H7 (cell line): ENCODE measurements at places on chromosomes 3 and 15.

DNA sequence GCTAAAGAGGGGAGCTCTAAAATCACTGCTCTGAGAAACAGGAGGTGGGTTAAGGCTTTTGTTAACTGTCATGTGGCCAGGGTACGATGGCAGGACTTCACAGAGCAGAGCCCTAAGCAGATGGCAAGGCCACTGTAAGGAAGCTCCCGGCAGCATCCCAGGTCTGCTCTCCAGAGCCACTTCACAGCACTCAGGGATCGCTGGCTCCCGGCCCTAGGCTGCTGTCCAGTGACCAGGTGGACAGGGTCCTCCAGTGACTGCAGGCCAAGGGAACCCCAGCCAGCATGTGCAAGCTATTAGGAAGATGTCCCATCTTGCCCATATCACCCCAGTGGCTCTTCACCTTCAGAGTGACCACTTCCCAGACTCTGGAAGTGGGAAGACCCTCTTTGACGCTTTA, 10.4 kb downstream of the TMEM41A start:
- no peak for DNase-seq

- DNase-seq = no peak
Observed at GRCh38 chr15:30030345-30030744, 52.4 kb upstream of the GOLGA8J start.

DNA sequence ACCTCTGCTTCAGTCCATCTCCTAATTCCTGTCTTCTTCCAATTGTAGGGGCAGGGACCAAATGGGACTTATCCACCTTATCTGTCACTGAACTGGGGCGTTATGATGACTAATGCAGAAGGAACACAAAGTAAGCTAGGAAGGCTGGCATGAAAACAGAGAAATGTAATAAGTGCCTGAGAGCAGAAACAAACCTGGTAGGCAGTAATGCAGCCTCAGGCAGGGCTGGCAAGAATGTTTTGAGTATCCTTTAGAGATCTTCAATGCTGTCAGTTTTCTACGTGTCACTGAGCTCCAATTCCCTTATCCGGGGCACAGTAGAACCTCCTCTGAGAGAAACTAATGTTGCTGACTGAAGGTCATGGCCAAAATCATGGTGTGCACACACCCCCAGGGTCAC, 246.2 kb upstream of the TBL1XR1 start:
- DNase-seq = no peak

DNA sequence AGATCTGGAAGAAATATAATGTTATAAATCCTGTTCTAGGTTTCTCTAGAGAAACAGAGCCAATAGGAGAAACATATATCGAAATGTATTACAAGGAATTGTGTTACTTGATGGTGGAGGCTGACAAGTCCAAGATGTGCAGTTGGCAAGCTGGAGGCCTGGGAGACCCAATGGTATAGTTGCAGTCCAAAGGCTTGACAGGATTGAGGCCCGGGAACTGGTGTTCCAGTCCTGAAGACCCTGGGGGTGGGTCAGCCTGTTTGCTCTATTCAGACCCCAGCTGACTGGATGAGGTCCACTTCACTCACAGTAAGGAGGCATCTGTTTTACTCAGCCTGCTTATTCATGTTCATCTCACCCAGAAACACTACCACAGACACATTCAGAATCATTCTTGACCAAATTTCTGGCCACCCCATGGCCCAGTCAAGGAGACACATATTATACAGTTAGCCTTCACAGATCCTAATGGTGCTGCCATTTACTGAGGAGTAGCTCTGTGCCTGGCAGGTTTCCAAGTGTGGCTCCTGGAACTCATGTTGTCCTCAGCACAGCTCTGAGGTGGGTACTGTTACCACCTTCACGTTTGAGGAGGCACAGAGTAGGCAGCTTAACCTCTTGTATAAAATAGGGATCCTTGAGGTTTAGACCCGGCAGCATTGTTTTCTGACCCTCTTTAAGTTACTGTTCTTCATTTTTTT, 3.7 kb downstream of the TRAK1 start:
- no peak for DNase-seq

DNA sequence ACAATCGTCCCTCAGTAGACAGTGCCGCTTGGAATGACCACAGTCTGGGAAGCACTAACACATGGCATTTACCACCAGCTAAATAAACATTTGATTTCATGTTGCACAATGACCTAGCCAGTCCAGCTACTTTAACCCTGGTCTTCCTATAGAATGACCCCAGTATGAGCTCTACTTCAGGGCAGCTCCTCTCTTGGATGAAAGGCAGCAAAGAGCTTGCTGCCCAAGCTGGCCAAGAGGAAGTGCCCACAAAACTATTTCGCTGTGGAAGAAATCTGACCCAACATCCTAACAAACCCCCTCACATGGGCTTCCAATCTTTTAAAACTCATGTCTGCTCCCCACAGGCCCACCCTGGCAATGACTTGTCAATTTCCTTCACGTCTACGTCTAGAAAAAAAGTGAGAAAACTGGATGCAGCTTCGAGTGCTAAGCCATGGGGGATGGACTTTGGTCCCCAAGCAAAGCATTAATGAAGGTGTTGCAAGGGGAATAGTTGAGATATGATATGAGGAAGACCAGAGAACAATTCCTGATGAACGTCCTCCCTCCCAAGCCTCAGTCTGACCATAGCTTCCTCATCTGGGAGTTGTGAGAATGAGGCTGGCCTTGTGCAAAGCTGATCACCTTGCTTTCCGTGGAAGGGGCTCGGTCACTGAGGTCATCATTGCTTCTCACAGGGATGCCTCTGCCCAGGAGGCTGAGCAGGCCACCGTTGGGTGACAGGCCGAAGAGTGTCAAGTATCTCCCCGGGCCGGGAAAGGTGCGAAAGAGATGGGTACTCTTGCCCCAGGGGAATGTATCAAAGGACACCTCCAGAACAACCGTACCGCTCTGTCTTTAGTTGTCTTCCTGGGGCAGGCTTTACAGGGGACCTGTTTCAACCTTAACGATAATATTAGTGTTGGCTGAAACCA, 964 bp downstream of the SLC25A20 start:
- DNase-seq = no peak

DNA sequence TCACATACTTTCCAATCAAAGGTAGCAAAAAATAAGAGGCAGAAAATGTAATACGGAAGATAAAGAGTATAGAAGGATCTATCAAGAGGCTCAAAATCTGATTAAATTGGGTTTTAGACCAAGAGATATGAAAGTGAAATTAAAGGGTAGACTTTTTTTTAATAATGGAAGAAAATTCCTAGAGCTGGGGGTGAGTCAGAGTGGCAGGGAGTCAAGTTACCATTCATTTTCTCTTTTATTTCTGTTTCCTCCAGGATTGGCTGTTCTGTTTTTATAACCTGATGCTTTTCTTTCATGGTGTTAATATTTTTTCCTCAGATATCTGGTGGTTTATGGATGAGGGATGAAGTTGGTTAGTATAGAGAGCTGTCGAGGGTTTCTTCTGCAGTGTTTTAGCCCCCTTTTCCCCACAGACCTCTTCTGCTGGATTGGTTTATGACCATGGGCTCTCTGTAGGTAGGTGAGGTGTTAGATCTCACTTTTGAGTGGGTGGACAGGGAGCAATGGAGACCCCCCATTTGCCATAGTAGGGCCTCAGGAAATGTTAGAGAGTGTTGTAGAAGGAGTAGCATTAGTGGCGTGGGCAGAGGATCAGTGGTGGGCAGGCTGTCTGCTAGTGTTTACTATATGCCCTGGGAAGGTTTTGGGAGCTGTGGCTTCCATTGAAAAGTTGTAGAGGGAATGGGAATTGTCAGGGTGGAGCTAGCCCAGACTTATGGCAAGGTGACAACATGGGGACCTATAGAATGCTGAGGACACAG, 201.6 kb upstream of the GOLGA6L4 start:
- no peak for DNase-seq

DNA sequence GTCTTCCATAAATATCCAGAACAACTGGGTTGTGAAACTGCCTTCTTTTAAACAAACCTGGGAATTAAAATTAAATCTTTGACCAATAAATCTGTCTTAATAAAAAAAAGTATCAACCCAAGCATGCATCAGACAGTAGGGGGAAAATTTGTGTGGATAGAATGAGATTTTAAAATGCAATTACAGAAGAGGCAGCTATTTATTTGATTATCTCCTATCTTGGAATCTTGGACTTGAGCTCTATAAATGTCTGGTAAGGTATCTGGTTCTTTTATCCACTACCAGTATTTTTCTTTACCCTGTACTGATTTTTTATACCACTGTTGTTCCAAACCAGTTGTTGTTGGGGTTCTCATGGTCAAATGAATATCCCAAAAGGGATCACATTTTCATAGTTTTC, 157.6 kb upstream of the VEPH1 start:
- DNase-seq = no peak

GRCh38 chr3:122975163-122975923, 52.2 kb downstream of the SEMA5B start:
- peak; percentile 77 for DNase-seq

DNA sequence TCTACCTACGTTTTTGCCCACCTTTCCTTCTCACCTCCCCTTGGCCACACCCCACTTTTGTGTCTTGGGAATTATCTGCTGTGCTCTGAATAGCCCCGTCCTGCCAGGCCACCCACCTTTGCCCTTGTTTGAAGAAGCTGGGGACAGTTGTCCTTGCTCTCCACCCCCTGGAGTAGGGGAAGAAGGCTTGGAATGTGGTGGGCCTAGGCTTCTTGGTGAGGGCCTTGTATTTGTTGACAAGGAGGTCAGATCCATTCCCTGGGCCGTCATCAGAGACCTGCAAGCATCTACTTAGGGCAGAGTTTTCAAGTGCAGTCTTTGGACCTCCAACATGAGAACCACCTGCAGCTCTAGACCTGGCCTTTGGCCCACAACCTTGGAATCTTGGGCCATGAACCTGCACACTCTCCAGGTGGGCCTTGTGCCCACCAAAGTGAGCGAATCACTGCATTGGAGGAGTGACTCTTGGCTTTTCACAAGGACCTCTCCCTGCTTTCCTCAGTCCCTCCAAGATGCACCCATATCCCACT, 160.6 kb downstream of the APBA2 start:
- DNase-seq = no peak

DNA sequence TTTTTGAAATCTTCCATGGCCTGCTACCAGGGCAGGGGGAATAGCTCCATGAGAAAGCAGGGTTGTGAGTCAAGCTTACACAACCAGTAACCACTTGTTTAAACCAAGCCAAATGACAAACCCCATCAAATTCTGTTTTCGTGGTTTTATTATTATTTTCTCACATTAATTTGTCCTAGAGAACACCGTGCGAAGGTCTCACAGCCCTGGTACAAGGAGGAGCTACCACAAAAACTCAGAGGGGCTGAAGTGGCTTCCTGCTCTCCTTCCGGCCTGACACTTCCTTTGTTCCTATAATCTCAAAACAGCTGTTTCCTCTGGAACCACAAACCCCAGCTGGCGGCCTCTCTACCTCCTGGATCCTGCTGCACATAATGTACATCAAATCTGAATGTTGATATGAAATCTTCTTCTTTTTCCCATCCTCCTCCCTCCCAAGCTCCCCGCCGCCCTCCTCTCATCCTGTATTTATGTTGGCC, 375.9 kb downstream of the MCTP2 start:
- no peak for DNase-seq

- no peak for DNase-seq
Observed at GRCh38 chr3:107753494-107753893, 230.7 kb downstream of the BBX start.

DNA sequence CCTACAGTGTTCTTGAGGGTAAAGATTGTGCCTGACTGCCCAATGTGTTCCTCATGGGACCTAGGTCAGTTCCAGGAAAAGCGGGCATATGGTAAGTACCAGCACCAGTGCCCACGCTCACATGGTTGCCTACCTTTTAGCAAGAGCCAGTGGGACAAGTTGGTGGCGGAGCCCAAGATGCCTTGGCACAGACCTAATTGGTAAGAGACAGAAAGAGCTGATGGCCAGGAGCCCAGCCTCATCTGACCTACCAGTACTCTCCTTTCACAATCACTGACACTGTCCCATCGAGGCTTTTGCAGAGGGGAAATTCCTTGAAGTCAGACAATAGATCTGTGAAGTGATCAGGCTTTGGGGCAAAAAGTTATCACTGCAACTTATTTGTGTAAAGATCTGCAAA, 98.4 kb upstream of the BCL6 start:
- no peak for DNase-seq

DNA sequence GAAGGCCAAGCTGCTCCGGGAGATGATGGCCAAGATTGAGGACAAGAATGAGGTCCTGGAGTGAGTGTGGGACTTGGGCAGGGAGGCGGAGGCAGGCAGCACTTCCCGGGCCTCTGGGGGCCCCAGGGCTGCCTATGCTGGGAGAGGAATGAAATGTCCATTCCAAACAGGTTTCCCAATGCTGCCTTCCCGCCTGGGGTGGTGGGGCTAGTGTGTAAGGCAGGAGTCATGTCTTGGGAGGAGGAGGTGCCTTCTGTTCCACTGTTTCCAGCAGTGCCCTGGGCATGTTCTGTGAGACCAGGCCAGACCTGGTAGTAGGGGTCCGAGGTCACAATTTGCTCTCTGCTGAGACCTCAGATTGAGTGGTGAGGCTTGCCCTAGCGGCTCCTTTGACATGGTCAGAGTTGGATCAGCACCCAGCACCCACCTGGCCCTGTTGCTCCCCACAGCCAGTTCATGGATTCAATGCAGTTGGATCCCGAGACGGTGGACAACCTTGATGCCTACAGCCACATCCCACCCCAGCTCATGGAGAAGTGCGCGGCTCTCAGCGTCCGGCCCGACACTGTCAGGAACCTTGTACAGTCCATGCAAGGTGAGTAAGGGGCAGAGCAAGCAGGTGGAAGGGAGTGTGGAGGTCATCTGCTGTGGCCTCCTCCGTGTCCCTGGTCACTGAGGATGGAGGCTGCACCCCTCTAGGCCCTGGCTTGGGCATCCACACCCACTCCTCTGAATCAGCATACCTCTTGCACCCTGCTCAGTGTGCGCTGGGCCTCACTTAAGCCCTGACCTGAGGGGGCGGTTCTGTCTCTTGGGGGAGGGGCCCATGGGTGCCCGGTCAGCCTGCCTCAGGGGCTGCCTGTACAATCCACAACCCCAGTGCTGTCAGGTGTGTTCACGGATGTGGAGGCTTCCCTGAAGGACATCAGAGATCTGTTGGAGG, 27.3 kb downstream of the PTPN23 start:
- peak; percentile 48 for DNase-seq

DNA sequence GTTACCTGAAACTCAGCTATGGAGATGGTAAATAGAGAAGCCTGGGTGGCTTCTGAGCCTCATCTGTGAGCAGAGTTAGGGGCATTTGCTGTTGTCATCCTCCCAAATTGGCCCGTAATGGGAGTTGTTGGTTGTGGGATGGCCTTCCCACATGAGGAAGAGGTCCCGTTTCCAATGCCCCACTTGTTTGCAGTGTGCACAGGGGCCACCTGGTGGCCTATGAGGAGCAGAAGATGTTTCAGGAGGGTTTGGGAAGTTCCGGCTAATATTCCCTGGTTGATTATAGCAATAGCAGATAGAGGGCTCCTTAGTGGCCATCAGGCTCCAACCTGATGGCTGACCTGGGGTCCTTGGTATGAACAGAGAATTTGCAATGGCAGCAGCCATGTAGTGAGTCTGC, 1546.5 kb downstream of the OTOL1 start:
- no peak for DNase-seq

- no peak for DNase-seq
Observed at GRCh38 chr3:98269846-98270245, 5.8 kb downstream of the OR5H6 start.

GRCh38 chr15:69209661-69210060, 49.2 kb downstream of the GLCE start:
- DNase-seq = no peak

GRCh38 chr3:17132286-17133115, 247.7 kb downstream of the PLCL2 start:
- DNase-seq = no peak

- DNase-seq = no peak
Observed at GRCh38 chr3:102194001-102194400, 240.8 kb upstream of the ZPLD1 start.

GRCh38 chr3:52068055-52068571, 11.7 kb upstream of the DUSP7 start:
- peak; percentile 70 for DNase-seq

- no peak for DNase-seq
Observed at GRCh38 chr3:108887121-108887520, 64.5 kb downstream of the TRAT1 start.
